ENCODE measurements at places on chromosomes 7 and 10.

DNA sequence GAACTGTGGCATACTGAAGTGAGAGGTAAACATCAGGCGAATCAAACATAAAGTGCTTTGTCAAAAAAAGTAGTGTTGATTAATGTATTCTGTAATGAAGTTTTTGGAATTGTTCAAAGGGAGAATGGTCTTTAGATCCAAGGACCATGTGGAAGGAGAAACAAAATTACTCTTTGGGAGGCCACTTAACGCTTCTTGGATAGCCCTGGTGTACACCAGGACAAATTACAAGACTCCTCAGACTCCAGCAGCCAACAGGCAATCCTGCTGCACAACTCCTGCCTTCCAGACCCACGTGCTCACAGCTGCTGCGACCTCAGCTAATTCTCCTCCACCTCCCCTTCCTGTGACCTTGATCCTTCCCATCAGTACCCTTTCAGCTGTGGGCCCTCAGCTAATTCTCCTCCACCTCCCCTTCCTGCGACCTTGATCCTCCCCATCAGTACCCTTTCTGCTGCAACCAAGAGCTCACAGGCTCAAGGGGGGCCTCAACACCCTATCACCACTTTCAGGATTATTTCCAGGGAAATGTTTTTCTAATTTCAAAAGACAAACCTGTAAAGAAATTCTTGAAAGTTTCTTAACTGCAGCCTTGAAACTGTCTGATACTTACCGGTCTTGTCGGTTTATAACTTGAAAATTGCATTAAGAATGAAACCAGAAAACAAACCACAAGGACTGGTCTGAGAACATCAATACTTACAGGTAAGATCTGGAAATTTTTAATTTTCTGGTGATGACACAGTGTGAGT, 29.7 kb upstream of the DDC start:
- DNase-seq: no peak

GRCh38 chr10:76127984-76128589, 696.7 kb downstream of the LRMDA start:
- no peak for DNase-seq

GRCh38 chr10:122531939-122532338, 28.6 kb upstream of the DMBT1 start:
- DNase-seq: no peak

DNA sequence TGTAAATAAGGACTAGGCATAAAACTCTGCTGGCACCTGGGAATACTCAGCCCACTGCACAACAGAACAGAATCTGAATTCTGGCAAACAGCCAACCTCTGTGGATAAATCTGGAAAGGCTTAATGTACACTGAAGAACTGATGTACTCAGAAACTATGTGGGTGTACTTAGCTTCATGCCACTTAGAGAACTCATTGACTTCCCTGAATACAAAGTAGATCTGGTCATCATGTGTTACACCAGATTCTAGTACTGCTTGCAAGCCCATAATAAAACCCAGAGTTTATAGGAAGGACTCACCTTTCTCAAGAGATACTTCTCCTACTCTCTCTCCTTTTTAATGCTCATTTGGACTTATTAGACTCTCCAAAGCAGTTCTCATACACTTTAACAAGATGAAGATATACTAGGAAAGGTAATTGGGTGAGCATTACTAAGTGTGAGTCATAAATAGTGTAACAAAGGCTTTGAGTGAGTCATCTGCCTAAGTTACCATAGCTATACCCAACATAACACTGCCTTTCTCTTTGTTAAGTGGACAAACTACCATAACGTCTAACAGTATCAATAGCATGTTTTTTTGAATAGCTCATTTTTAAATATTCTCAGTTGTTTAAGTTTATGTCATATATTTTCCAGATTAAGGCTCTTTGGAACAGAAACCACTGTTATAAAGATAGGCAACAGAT, 309.1 kb downstream of the MDFIC start:
- DNase-seq: no peak

DNA sequence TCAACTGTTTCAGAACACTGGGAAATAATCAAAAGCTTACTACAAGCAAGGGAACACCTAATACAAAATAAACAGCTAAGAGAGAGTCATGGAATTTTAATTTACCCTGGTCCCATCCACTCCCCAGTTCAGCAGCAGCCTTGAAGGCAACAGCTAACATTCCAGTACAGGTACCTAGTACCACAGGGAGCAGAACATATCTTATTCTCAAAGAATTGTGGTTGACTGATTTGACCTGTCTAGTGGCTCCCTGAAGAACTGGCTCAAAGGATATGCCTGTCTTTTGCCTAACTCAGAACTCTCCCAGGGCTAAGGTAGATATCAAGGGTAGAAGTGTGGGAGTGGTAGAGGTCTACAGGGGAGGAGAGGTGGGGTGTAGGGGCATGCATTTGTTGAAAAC, 32.3 kb downstream of the SMURF1 start:
- no peak for DNase-seq

DNA sequence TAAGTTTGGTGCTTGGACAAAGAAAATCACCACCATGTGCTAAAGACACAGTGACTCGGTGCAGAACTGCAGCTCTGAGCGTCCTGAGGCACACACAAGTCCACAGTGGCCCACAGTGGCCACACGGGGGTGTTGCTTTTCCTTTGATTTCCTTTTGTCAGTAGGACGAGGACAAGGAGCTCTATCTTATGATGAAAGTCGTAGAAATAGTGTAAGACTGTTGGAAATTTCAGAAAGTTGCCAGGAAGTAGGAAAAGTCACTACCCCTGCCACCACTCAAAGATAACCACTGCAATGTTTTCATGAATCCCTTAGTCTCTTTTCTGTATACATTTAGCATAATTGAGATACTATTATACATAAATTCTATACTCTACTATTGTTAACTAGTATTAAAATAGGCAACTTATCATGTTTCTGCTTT, 146.0 kb downstream of the TNS3 start:
- peak; percentile 66 for DNase-seq

- no peak for DNase-seq
These were observed 133.0 kb upstream of the AUTS2 start for GRCh38 chr7:69465262-69465661.

DNA sequence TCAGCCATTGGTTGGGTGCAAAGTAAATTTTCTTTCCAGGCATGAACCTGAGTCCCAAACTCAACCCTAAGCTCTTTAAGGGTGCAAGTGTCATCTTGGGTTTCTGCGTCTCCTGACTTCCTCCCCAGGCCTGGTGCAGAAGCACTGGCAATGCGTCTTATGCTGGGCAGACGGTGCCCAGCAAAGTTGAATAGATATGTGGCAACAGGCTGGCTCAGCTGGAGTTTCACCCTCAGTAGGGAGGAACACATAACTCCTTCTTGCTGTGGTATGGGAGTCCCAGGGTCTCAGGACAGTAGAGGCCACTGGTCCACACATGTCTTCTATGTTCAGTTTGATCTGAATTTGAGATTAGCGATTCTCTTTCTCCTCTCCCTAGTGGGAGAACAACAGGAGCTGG, 181.3 kb downstream of the RPS24 start:
- peak; percentile 37 for DNase-seq

DNA sequence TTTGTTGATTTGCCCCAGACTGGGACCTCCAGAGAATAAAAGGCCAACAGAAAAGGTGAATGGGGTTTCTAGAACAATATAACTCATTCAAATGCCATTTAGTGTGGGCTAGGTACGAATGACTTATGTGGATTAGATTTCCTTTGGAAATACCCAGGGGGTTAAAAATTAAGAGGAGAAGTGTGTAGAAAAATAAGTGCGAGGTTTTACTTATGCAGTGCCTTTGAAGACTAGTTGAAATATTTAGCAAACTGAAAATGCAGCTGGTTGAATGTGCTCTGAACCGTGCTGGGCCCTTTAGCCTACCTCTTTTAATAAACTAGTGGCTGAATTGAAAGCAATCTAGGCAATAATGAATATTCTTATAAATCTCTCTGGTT, 180.6 kb downstream of the LRMDA start:
- no peak for DNase-seq

DNA sequence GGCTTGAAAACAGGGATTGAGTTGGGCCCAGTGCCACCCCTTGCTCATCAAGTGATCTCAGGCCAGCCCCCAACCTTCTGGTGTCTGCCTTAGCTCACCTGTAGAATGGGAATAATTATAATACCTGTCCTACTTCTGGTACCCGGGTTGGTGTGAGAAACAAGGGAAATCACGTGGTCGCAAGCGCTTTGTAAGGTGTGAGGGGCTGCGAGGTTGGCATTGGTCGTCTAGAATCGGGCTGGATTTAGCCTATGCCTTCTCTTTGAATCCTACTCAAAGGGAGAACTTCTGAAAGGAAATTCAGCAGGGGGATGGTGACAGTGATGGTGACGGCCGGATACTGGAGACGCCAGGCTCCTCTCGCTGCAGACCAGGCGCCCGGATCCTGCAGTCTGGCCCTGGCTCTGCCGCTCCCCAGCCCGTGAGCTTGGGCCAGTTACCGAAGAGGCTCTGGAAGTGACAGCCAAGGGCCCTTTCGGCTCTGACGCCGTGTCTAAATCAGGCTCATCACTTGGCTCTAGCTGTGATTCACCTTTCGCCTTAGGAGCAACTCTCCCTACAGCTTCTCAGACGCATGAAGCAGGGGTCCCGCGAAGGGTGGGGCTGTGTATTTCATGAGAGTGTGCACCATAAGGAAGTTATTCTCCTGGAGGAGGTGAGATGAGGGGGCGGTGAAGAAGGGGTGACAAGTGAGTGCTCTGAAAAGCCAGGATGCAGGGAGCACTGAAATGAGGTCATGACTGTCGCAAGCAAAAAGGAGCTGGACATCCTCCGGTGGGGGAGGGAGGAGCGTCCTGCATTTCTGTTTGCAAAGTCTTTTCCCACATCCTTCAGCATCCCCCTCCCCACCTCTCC, 4.0 kb upstream of the CREB5 start:
- peak; percentile 88 for DNase-seq

GRCh38 chr10:98125940-98126631, 8.4 kb upstream of the R3HCC1L start:
- no peak for DNase-seq

GRCh38 chr7:30304177-30304884, 19.9 kb downstream of the ZNRF2 start:
- DNase-seq: no peak

DNA sequence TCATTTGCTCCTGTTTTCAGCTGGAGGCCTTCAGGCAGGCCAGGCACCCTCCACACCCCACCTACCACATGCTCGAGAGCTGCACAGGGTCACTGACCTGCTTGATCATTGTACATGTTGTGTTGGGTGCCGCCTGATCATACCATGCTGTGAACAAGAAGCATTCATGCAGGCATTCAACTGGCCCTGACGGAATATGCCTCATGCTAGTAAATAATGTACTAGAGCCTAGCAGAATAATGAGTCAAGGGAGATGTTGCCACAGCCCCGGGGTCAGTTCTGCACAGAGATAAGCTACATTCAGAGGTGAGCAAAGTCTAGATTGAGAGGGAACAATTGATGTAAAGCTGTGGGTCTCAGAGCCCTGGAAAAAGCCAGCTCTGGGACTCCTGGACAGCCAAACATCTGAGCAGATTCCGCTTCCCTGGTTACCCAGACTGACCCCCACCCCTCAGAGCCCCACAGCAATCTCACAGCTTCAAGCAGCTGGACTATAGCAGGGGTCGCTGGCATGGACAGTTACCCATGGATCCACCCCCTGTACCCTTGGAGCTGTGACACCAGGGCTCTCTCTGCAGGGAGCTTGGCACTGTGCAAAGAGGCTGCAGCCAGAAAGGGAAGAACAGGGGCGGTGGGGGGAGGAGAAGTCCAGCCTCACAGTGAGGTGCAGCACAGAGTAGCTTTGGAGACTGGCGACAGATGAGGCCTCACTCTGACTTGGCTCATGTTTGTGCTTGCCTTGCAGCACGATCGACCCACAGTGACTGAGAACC, 86.6 kb downstream of the FRMPD2 start:
- no peak for DNase-seq

DNA sequence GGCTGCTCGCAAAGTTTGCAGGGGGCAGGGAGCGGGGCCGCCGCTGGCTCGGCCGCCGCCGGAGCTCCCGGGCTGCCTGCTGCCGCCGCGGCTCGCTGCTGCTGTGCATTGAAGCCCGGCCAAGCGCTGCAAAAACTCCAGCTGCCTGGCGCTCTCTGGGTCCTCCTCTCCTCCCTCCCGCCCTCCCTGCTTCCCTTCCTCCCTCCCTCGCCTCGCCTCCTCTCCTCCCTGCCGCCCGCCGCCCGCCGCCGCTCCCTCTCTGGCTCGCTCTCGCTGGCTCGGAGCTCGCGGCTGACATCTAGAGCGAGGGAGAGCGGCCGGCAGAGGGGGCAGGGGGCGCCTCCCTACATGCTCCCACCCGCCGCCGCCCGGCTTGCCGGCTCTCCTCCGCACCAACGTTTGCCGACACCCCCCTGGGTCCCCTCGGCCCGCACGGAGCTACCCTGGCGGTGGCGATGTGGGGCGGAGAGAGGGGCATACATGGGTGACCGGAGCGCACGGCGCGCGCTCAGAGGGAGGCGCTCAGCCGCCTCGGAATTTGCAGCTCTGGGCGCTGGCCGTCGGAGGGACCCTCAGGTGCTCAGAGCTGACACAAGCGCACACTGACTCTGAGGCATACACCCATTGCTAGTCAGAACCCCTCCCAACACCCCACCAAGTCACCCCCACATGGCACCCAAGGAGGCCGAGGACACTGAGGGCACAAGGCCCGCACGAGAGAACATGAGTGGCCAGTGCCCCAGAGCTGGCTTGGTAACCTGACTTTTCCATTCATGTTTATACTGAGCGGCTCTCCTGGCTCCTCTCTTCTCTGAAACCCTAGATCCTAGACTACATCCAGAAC, 1.2 kb upstream of the PLXNA4 start:
- peak; percentile 18 for DNase-seq

GRCh38 chr10:12588091-12588860, 238.9 kb downstream of the CAMK1D start:
- no peak for DNase-seq

- no peak for DNase-seq
These were observed 918 bp downstream of the PWWP2B start for GRCh38 chr10:132397671-132398565.

DNA sequence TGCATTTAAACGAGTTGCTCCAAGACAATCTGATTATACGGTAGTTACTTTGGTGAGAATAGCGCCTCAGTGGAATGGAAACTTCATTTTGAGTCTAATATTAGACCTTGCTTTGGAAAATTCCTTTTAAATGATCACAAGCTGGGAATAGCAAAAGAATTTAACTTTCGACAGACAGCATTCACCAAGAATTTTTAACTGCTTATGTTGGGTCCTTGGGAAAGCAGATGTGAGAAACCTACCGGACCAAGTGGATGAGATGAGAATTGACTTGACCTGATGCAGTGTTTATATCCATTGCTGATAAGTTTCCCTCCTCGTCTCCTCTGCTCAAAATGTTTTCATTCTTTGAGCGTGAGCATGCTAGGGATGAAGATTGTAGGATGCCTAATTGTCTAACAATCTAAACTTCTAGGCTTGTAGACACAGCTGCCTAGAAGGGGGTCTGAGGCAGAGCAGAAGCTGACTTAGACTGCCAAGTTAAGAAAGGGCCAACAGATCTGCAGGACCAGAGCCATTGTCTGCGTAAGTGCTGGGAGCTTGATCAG, 126.9 kb downstream of the CNNM2 start:
- no peak for DNase-seq

All from gastrocnemius medialis (tissue), 4 donors.